ENCODE measurements at places on chromosomes 4 and X.

- DNase-seq = no peak
Measured at GRCh38 chr4:126701756-126702155, 931.0 kb upstream of the INTU start.

DNA sequence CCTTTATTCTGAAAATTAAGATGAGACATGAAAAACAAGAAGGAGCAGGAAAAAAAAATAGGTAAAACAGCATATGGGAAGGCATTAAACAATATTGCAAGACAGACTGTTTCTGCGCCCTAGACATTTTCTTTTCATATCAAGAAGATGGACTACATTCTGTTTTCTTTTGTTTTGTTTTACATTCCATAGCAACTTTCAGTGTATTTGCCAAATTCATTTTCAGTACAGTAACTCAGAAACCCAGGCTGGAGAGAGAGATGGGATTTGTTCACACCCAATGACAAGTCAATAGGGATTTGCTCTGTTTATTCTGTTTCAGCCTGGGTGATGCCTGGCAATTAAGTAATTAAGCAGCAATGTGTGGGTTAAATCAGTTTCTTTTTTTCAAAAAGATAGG is 892.8 kb upstream of the DIAPH2 start:
- no peak for DNase-seq

DNA sequence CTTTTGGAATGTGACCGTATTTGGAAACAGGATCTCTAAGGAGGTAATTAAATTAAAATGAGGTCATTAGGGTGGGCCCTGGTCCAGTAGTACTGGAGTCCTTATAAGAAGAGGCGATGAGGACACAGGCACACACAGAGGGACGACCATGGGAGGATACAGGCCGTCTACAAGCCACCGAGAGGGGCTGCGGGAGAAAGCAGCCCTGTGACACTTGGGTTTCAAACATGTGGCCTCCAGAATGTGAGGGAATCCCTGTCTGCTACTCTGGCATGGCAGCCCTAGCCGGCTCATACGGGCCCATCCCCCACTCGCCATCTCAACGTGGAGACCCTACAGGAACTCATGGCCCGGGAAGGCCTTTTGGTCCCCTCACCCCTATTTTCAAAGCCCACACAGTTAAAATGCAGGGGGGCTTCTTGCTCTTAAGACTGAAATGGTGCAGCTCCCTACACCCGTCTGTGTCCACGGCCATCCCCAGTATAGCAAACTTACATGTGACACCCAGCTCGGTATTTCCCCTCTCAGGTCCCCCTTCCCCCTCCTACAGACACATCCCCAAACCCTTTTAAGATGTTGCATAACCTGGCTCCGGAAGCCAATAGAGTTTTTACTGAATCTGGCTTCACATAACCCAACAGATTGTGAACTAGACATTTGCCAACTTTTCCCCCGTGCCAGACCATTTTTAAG is 124.1 kb upstream of the TBL1X start:
- DNase-seq = no peak

DNA sequence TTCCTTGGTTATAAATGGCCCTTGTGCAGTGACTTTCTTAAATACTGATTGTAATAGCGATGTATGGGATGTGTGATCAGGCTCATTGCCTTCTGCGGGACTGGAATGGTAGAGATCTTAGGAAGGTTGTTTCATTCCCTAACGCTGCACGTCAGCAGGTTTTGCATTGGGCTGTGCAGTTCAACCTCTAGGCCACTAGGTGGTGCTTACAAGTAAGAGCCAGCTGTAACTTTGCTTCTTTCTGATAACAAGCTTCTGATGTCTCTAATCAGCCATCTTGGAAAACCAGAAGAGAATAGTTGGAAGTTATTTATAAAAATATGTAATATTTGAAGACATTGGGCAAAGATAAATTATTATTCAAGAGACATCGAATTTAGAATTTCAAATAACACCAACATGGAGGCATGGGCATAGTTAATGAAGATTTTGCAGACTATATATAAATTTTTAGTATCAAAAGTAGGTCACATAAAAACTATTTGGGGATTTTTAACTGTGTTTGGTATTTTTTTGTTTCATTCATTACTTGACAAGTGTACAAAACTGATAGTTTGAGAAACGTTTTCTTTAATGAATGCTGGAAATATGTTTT is 339.7 kb upstream of the PCDH7 start:
- peak; percentile 27 for DNase-seq

DNA sequence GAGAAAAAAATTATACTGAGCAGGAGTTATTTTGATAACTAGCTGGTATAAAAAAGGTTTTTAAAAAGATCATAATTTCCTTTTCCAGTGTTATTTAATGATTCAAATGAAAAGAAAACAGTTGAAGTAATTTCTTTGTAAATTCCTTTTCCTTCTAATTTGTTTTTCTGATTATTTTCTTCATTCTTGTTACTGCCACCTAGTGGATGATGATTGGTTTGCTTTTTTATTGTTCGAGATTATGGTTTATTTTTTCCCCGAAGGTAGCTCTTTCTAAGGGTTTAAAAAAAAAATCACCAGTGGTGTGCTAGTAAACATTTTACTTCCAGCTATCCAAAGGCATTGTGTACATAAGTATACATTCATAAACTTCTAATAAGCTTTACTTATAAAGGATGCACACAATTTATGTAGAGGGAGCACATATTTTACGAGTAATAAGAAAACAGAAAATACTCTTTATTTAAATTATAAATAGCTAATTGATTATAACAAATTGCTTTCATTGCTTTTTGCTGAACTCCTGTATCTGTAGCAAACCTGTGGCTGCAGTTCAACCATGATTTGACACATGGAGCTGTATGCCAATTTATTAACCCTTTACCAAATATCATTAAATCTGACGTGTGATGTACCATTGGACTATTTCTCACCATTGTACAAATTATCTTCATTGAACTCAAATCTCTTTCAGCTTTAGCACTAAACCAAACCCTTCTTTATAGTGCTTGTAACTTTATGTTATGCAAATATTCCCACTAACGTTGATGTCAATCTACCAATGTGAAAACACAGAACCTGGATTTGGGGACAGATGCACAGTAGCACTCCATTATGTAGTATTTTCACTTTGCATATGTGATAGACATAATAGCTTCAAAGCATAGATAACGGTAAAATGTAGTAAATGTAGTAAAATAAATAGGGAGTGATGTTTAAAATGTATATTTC is 97.8 kb upstream of the ANK2 start:
- peak; percentile 1 for DNase-seq

- no peak for DNase-seq
Measured at GRCh38 chrX:38154340-38154739, 66.3 kb downstream of the SRPX start.

GRCh38 chrX:68440442-68440841 is 7.1 kb upstream of the OPHN1 start:
- DNase-seq = peak; percentile 38

DNA sequence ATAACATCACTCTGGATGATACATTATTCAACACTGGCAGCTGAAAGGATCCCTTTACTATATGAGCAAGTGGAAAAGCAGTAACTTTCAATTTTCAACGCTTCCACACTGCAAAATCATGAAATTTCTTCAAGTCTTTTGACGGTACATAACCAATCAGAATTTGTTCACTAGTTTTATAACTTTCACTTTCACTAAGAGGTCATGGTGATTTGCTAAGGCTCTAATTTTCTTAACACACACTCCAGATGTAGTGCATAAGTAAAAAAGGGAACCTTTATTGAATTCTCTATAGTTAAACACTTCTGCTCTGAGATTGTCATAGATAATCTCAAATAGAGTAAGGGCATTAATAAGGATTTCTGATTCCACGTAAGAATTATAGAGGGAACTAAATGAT is 4.1 kb downstream of the ARMCX2 start:
- no peak for DNase-seq

DNA sequence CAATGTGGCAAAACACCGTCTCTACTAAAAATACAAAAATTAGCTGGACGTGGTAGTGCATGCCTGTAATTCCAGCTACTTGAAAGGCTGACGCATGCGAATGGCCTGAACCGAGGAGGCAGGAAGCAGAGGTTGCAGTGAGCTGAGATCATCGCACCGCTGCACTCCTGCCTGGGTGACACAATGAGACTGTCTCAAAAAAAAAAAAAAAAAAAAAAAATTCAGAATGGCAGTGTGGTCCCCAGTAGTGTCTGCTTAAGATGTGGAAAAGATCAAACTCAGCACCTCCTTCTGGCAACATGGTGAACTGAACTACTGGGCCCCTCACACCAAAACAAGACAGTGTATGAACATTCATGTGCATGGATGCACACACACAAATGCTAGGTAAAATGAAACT is 32.2 kb downstream of the SMS start:
- DNase-seq = peak; percentile 24

- DNase-seq = no peak
Measured at GRCh38 chr4:23686169-23686897, 203.5 kb downstream of the PPARGC1A start.

DNA sequence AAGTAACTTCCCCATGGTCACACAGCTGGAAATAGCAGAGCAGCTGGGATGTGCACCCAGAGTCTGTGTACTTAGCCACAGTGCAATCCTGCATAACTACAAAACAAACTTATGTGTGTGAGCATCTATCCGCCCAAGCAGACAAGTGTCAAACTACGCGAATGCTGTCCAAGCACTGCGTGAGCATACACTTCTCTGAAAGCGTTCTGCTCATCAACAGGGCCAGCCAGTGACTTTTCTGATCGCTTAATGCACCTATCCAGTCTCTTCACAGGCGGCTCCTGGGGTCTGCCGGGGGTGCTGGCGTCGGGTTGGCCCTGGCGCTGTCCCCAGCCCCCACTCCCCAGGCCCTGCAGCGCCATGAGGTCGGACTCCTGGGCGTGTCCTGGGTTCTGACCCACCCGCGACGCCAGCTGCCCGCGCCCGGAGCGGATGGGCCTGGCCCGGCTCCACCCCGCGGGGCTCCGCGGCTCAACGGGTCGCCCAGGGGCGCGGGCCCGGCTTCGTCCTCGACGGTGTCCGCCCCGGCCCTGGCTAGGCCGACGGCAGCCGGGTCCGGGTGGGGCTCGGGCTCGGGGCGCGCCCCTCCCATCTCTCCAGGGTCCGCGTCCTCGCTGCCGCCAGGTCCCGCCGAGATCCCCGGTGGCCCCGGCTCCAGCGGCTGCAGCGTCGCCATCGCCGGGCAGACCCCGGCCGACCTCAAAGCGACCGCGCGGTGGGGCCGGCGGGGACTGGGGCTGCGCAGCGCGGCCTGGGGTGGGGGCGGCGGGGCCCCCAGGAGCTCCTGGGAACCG is 1.3 kb upstream of the ZNF141 start:
- DNase-seq = no peak

DNA sequence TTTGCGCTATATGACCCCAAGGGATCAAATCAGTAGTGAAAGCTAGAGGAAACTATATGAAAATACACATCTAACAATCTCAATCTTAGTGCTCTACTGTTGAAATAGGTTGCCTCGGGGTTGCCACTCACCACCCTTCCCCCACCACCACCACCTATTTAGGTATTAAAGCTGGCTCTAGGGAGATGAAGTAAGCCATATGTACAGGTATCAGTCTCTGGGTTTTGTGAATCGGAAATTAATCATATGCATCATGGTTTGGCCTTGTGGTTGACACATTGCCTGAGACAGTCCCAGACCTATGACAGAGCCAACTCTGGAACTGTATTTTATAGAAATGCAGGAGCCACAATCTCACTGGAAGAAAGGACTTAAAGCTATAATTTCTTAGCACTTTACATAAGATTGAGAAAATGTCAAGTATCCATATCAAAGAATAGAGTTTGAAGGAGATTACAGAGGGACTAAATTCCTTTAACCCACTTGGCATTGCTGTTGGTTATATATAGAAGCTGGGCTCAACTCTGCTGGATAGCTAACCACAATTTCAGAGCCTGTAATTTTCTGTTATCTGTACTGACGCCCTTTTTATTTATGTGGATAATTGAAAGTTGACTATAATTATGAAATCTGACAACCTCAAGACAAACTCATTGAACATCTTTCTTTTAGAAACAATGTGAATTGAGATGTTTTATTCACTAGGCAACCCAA is 26.7 kb upstream of the BMP2K start:
- DNase-seq = no peak

DNA sequence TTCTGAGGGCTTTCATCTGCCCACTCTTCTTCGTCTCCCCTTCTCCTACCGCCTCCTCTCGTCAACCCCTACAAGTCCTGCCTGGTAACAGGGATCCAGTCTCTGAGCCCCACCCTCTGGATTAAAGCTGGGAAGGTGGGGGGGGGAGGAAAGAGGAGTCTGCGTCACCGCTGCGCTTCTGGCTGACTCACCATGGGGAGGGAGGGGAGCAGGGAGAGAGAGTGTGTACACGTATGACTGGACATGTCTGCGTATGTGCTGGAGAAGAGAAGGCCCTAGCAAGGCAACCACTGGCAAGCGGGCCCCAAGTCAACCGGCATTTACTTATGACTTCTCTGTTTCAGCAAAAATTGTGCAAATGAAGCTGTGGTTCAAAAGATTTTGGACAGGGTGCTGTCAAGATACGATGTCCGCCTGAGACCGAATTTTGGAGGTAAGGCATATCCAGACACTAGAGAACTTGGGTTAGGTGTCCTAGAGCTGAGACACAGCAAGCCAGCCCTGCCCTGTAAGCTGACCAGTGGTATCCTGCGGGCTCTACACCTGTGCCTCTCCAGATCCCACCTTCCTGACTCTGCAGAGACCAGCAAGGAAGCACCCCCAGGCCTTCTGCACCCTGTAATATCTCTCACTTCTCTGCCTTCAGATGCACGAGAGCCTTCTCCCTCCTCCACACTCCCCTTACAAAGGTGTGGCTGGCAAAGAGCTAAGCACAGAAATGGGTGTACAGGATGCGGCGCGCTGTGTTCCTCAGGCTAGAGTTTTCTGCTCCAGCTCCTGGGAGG is 2.5 kb downstream of the GABRQ start:
- no peak for DNase-seq

- DNase-seq = peak; percentile 39
Measured at GRCh38 chr4:67554096-67554495, 4.4 kb upstream of the STAP1 start.

DNA sequence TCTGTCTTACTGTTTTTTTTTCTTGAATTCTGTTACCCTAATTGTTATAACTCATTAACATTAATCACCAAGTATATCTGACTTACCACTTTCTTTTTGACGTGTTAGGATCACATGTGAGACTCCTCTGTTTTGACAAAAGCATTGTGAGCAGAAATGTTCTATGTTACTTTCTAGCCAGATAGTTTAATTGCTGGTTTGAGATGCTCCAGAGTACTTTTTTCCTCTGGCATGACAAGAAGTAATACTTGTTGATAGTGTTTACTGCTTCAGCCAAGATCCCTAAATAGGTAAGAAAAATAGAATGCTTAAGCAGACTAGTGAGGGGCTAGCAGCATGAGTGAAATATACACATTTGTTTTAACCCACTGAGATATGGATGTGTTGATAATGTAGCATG is 303.9 kb upstream of the PABPC4L start:
- no peak for DNase-seq

GRCh38 chr4:2962614-2963174 is 512 bp downstream of the NOP14 start:
- peak; percentile 81 for DNase-seq

DNA sequence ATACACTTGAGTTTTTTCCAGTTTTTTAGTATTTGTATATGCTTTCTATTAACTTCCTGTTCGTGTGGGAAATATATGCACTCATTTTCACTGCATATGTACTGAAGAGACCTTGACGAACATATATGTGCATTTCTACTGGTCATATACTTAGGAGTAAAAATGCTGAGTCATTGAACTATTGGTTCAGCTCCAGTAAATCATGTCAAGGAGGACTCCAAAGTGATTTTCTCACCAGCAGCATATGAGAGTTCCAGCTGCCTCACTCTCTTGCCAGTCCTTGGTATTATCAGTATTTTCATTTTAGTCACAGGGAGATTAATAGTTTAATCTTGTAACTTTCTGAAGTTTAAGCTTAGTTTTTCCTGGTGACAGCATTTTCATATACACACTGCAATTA is 2750.2 kb downstream of the ARAP2 start:
- DNase-seq = no peak

- DNase-seq = no peak
Measured at GRCh38 chr4:157932936-157933335, 239.9 kb downstream of the GASK1B start.
